ENCODE measurements at places on chromosomes 12 and 14.

- no peak for DNase-seq
Observed at GRCh38 chr12:12502815-12503151, 59.9 kb downstream of the DUSP16 start.

GRCh38 chr14:34817768-34818167 is 57.4 kb downstream of the BAZ1A start:
- no peak for DNase-seq

- DNase-seq, result no peak
Observed at GRCh38 chr12:110849221-110849620, 2.4 kb downstream of the CCDC63 start.

DNA sequence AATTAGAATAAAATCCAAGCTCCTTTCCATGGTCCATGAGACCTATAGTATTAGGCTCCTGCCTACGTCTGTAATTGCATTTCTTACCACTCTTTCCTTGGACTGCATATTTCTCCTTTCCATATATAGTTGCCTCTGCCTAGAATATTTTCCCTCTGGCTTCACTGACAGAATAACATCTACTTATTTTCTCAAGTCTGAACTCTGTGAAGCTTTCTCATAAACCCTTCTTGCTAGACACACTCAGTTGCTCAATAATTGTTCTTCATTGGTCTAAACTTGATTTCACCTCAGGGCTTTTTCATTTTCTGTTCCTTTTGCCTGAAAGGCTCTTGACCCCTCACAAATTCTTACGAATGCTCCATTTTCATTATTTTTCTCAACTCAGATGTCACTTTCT is 36.9 kb upstream of the KRAS start:
- no peak for DNase-seq

GRCh38 chr12:30985814-30986452 is 59.4 kb downstream of the TSPAN11 start:
- DNase-seq, result no peak

- DNase-seq, result no peak
Observed at GRCh38 chr14:62604524-62604923, 440.7 kb downstream of the KCNH5 start.

GRCh38 chr12:128474916-128475315 is 207.9 kb downstream of the TMEM132C start:
- no peak for DNase-seq

DNA sequence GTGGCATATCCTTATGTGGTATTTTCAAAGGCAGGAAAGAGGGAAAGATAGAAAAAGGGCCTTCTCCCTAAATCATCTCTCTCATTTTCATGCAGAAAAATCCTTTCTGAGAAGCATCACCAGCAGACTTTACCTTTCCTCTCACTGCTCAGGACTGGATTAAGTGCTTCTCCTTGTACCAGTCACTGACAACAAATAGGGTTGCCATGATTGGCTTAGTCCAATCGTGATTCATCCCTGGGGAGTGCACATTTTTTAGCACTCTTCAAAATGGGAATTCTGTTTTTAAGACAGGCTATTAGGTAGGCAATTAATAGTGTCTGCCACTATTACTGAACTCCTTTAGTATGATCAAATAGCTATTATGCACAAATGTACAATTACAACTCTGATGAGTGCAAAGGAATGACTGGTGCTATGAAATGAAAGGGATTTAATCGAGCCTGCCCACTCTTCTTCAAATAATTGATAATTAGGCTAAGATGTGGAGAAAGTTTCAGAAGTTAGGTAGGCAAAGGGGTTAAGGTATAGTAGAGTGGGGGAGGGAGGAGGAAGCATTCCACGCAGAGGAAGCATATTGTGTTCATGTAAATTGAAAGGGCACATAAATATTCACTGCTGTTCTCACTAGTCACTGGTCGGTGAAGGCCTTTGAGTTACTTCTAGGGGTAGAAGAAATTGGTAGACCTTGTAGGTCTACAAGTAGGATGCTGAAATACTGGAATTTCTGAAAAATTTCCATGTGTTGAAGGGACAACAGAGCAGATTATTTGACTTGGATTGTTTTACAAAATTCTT is 84.0 kb downstream of the MSRB3 start:
- DNase-seq, result no peak

DNA sequence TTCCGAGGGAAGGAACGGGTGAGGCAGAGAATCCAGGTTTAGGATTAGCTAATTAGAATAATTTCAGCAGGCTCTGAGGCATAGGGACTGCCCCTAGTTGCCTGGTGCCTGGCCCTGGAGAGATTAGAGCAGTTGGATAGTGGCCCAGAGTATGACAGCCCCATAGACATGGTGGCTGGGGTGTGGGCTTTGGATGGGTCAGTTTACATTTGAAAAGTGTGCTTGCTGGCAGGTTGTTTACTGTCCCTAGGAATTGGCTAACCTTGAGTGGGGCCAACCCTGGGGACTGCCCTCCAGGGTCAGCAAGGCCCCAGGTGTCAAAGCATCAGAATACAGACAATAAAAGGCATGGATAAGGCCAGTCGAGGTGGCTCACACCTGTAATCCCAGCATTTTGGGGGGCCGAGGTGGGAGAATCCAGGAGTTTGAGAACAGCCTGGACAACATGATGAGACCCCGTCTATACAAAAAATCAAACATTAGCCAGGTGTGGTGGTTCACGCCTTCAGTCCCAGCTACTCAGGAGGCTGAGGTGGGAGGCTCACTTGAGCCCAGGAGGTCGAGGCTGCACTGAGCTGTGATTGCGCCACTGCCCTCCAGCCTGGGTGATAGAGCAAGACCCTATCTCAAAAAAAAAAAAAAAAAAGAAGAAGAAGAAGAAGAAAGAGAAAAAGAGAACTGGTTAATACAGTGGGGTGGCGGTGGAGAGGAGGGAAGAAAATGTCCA is 182.3 kb upstream of the PWP1 start:
- DNase-seq, result no peak

DNA sequence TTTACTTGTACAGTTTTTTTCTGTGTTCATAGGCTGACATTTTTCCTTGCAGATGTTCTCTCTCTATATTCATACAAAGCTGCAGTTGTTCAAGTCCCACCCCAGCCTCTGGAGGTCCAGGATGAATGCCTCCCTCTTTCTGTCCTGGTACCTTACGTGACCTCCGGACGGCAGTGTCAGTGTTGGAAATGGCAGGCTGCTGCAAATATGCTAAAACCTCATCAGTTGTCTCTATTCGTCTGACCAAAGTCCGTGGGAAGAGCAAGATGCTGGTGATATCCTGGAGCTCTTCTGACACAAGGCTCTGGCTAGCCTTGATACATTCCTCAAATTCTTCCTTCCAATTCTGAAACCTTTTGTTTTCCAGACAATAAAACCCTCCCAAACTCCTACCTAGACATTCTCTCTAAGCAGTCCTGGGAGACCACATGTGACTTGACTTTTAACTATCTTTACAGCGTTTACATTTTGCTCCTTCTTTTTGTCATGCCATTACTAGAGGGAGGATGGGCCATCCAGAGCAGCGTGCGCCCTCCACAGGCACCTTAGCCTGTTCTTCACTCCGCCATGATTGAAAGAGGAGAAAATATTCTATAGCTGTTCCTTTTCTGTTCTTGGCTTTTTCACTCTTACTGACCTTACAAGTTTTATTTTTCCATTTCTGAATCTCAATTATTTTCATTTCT is 143.6 kb downstream of the RGS6 start:
- DNase-seq, result no peak

DNA sequence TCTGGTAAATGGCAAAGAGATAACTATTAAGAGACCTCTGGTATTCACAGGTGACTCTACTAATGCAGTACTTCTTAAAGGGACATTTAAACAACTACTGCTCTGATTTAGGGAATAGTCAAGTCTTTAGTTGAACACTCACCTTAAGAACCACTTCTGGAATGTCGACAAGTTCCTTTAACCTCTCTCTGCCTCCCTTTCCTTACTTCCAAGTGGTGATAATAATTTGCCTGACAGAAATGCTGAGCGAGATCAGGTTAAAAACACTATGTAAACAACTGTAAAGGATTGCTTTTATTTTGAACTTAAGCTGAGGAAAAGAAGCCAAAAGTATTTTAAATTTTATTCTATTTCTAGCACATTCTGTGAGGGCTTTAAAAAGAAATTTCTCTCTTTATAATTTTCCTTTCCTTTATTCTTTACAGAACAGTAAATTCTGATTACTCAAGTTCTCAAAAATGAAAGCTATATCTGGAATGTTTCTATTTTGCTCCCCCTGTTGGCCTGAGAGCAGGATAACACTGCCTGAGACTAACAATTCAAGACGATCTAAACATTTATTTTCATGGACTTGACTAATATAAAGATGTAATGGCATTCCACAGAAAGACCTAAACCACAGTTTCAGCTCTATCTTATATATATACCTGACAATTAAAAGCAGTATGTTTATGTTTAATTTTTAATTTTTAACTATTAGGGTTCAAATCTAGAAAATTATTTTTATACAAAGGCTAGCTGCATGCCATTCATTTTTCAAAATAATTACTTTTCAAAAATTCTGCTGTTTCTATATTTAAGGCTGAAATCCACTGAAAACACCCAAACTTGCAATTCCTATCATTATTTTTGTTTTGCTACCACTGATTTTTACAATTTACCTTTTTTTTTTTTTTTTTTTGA is 29.2 kb downstream of the ZCCHC8 start:
- DNase-seq, result peak; percentile 77

DNA sequence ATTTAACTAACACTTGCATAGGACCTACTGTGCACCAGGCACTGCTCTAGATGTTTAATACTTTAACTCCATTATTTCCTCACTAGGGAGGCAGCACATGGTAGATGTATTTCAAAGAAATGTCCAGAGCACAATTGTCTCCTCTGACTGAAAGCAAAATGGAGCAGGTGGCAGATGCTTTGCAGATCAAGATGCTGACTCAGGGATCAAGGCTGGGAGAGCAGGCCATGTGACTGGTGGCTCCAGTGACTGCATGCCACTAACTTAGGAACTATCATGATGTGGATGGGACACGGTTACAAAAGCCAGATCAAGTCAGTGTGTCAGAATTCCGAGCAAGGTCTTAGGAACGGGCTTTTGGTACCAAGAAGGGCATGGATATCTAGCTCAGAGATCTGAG is 28.2 kb downstream of the SERPINA11 start:
- DNase-seq, result no peak

DNA sequence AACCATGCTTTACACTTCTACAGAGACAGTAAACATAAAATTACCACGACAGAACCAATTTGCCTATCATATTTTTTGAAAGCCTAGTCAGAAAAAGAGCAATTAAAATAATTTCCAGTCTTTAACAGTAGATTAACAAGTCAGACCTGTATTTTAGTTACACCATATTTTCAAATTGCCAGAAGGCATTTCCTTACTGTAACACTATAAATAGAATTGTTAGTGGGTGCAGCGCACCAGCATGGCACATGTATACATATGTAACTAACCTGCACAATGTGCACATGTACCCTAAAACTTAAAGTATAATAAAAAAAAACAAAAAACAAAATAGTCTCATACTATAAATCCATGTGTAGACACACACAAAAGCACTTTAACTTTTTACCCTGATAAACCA is 16.0 kb downstream of the SOS2 start:
- DNase-seq, result no peak

DNA sequence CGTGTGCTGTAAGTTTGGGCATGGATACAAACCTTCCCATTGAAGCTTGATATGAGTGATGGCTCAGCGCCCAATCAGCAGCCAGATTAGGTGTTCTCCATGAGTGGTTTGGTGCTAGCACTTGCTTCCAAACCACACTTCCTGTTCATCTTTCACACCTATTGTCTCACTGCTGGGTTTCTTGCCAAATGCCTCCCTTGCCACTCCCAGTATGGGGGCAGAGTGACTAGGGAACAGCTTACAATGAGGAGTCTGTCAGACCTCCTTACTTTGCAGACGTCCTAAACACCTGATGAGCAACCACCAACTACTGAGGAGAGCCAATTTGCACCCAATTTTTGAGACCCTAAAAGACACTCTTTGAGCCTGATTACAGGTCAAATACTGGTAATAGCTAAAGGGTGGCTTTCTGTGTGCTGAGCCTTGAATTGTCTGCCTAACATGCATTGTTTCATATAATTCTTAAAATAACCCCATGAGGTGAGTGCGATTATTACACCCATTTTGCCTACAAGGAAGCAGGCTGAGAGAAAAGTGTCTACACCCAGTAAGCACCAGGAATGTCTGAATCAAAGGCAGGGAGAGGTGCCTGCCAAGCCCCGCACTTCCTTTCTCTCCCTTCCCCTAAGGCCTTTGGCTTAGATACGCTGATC is 48.4 kb upstream of the FOS start:
- DNase-seq, result peak; percentile 79

GRCh38 chr14:75053396-75054291 is 2.4 kb upstream of the MLH3 start:
- no peak for DNase-seq

DNA sequence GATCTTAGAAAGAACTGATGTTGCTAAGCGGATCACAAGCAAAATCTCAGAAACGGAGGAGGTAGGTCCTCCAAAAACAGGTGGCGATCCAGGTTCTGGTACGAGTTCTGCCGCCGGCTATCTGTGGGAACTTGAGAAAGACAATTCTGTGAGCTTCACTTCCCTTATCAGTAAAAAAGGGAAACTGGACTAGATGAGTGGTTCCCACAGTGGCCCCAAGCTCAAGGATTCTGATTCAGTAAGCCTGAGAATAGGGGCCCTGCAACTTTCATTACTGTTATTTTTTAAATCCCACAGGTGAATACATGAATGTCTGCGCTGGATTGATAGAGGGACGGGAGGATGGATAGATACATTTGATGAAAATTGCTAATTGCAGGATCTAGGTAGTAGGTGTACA is 160.2 kb downstream of the PPM1H start:
- DNase-seq, result no peak

- no peak for DNase-seq
Observed at GRCh38 chr12:51484119-51484518, 59.5 kb downstream of the SLC4A8 start.

DNA sequence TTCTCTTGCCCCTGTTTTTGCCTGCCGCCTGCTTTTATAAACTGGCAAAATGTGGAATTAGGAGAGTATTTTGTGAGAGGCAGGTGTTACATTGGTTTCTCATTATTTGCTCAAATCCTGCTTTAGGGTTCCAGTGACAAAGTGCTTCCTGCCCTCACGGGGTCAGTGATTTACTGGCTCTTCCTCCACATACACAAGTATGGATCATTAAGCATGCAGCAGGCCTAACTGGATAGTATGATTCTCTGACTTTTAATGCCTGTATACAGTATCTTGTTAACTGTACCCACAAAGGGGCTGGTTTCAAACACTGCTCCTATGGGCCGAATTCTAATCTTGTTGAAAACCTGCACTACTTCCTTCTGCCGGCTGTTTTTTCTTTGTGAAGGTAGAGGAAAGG is 63.2 kb downstream of the PTCSC3 start:
- no peak for DNase-seq

- no peak for DNase-seq
Observed at GRCh38 chr12:115351514-115352077, 667.6 kb upstream of the TBX3 start.

DNA sequence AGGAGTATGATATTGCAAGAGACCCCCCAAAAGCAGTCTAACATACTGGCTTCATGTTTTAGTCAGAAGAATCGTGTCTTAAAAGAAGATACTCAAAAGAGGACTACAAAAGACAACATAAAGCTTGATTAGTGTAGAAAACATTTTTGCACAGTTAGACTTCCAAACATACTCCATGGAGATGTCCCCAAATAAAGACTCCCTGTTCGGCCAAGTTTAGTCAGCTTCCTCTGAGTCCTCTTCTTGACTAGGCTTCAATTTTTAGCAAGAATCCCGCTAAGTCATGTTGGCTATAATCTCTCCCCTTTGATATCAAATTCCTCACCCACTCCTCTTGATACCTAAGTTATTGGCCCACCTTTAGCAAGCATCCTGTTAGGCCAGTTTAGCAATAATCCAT is 298.0 kb downstream of the RMST start:
- DNase-seq, result no peak

- no peak for DNase-seq
Observed at GRCh38 chr12:116827432-116827831, 53.8 kb downstream of the HRK start.

GRCh38 chr12:114779186-114779585 is 95.2 kb upstream of the TBX3 start:
- no peak for DNase-seq

Data from CD4-positive, alpha-beta T cell treated with Interleukin-4 for 1 hour (primary cell).